ENCODE measurements at places on chromosomes 7 and 10. TPM values are rescaled to one million over a fixed set of nuclear protein-coding genes. Genes with fewer than 3 reads are reported as not detected.

GRCh38 chr7:78367280-78367773 lies 568.8 kb downstream of the PHTF2 start:
- no peak for DNase-seq

The ORAI2 gene
- total RNA-seq = 13.3 TPM

DNA sequence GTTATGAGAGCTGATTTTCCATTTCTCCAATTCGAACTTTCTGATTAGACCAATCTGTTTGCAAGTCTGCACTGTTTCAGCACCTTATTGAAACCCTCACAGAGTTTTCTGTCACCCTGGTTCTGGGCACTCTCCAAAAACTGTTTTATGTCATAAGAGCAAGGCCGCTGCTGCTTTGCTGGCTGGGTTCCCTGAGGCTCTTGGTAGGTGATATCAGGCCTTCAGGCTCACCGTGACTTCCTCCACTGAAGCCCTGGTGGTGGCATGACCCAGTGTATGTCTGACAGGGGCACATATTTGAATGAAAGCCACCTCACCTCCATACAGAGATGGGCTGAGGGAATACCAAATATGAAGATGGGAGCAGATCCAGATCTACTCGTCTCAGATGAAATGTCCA lies 8.3 kb downstream of the RABGEF1 start:
- DNase-seq = no peak

The EMX2 gene
- not detected for total RNA-seq

DNA sequence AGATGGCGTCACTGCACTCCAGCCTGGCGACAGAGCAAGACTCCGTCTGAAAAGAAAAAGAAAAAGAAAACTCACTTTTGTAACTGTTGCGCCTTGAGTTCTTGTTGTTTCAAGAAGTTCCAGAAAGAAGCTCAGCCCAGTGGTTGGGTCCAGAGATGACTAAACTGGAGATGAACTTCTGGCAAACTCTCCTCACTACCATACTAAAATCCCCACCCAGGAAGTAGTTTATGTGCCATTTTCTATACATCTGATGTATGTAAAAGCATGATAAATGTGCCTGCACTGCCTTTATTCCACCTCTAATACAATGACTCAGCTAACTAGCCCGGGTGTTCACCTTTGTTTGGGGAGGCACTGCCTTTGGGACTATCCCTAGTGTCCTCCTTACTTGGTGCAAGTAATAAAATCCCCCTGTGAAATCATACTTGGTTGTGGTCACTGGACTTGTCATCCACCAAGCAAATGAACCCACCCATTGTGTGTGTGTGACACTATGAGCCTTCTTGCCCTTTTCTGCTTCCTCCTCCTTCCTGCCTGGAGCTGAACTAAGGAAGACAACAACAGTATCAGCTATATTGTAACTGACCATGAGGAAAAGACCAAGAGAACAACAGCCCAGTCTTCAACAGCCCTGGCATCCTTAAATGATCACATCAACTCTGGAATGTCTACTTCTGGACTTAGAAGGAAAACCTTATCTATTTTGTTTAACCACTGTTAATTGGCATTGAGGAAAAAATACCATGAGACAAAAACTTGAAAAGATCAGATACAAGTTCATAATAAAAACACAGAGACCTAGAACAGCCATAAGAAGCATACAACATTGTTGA lies 33.6 kb downstream of the JMJD1C start:
- DNase-seq = no peak

The CRYGN gene
- total RNA-seq = 1.2 TPM

DNA sequence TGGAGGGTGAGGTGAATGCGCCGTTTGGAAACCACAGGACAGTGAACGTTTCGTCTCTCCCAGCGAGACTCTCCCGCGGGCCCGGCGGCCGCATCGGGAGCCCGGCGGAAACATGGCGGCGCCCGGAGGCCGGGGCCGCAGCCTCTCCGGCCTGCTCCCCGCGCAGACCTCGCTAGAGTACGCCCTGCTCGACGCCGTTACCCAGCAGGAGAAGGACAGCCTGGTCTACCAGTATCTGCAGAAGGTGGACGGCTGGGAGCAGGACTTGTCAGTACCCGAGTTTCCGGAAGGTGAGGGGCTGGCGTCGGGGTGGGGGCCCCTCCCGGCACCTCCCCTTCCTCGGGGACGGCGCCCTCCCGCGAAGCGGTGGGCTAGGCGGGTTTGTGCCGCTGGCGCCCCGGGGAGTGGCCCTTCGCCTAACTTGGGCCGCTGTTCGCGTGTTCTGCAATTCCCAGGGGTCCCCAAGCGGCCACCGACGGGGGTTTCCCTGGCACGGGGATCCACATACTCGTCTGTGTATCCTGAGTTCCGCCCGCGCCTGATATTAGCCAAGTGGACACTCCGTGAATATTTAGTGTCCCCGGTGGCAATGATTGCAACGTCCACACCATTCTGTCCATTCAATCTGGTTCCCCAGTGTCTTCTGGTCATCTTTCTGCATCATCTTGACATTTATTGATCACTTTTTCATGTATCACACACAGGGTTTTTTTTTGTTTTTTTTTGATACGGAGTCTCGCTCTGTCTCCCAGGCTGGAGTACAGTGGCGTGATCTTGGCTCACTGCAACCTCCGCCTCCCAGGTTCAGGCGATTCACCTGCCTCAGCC lies 514 bp downstream of the NHLRC2 start:
- peak; percentile 81 for DNase-seq

The CAMK2B gene
- not detected for total RNA-seq

- DNase-seq = no peak
Measured at GRCh38 chr7:25756601-25757000, 395.4 kb upstream of the NFE2L3 start.

The TRIL gene
- total RNA-seq = 1.5 TPM

The INHBA gene
- 0.07 TPM for total RNA-seq

DNA sequence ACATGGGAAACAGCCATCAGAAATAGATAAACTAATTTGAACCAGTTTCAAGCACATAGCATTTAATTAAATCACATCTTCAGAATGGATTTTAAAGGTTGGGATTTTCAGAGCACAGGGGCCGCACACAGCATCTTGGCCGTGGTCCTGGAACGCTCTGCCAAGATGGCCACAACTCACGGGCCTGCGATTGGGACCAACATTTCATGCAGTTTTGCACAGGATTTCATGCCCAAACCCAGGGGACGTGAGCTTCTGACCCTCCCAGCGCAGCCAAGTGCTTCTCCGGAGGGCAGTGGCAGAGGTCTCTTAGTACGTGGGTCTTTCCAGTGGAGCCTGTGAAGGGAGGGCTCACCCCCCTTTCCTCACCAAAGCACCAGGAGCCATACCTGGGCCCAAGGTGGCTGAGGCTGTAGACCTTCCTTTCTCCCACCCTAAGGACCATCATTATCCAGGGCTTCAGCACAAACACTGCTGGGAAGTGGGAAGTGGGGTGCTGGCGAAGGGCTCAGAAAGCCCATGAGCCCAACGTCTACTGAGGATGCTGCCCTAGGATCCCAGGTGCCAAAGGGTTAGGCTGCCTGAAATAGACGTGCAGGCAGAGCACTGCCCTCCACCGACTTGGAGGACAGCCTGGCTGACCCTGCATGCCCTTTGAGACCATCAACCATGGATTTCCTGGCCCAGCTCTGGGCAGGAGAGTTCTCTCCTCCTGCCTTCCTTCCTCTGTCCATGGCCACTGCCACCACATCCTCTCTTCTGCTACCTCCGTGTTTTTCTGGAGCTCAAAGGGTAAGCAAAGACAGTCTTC lies 611.2 kb upstream of the MGMT start:
- DNase-seq = no peak

The ACBD7 gene
- total RNA-seq = 6.1 TPM

The WDR86 gene
- 40.6 TPM for total RNA-seq

DNA sequence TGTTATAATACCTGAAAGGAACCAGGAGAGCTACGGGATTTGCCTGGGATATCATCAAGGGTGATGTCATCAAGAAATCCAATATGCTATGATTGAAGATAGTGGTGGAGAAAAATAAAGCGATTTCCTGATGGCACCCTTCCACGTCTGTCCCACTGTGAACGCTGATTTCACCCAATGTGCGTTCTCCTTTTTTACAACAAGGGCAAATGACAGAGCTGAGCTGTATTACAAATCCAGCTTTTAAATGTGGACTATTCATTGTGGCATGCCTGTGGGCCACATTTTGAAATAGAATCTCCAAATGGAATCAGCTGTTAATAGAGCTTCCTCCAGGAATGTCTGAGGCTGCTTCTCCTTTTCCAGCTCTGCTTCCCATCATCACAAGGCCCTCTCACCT lies 23.3 kb downstream of the SLC13A4 start:
- DNase-seq = no peak

- no peak for DNase-seq
Measured at GRCh38 chr10:106560925-106561640, 603.4 kb downstream of the SORCS1 start.

- no peak for DNase-seq
Measured at GRCh38 chr7:82530361-82530760, 86.8 kb upstream of the CACNA2D1 start.

GRCh38 chr7:12490107-12490688 lies 80.3 kb upstream of the SCIN start:
- DNase-seq = peak; percentile 13

DNA sequence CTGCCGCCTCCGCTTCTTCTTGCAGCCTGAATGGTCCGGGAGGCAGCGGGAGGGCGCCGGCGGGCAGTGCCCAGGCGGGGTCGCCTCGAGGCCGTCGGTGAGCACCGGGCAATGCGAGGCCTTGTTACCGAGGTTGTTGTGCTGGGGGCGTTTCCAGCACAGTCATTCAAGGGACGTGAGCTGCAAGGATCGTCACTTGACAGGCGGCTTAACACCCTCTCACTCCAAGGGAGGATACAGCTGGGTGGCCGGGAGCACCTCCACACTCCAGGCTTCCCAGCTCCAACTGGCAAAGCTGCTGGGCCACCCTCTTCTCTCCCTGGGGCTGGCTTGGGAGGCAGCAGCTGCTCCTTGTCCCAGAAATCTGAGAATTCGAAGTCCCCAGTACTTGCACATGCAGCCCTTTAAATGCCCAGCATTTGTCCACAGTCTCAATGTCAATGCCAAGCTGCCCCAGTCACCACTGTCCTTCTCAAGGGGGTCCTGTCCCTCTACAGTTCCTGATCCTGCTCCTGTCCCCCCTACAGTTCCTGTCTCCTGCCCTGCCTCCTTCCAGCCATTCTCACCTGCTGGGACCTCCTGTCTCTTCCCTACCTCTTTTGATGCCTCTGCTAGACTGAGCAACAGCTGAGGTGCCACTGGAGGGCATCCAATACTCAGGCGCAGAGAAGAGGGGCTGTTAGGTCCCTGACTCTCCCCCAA lies 4.4 kb upstream of the HOXA11 start:
- DNase-seq = peak; percentile 75

GRCh38 chr7:105853931-105854419 lies 22.4 kb downstream of the ATXN7L1 start:
- no peak for DNase-seq

GRCh38 chr7:131488361-131488760 lies 68.1 kb downstream of the PODXL start:
- DNase-seq = no peak

The MYO1G gene
- not detected for total RNA-seq

DNA sequence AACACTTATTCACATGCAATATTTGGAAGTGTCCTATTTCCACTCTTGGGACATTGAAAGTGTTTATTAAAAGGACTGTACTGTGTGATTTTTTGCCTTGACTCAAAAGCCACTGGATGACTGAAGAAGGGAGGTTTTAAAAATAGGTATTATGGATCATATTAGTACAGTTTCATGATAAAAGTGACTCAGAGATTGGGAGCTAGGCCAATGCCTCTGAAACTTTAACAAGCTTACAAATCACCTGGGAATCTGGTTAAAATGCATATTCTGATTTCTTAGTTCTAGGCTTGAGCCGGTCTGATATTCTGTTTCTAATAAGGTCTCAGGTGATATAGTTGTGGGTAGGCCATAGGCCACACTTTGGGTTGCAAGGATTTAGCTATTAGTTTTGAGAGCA lies 191.2 kb downstream of the PLXDC2 start:
- no peak for DNase-seq

The CLDN4 gene
- 2.0 TPM for total RNA-seq

- DNase-seq = no peak
Measured at GRCh38 chr10:129841071-129841470, 123.0 kb downstream of the EBF3 start.

- no peak for DNase-seq
Measured at GRCh38 chr10:30491204-30491915, 57.4 kb downstream of the MAP3K8 start.

DNA sequence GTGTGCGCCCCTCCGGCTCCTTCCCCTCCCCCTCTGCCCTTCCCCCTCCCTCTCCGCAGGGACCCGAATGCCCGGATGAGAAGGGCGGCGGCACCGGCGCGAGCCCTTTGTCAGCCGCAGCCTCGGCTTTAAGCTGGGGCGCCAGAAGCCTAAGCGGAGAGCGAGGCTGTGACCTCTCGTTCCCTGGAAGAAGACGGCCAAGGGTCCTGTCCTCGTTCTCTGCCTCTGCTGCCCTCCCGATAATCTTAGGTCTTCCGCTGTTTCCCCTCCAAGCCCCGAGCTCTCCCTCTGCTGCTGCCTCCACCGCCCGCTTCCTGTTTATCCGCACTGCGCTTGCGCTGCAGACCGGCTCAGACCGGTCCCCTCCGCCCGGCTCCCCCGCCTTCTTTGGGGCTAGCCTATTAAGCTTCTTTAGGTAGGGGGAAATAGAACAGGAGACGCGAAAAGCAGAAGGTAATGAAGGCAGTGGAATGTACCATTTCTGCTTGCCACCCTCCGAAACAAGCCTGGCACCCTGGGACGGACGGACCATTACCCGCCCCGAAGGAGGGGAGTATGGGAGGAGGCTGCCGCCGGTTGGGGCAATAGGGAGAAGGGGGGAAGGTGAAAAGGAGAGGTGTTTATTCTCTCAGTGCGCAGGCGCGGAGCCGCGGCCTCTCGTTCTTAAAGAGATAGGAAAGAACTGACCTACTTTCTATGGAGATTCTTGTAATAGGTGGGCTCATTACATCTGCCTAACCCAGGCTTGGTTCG lies at the start of gene OGA:
Gene OGA, minus strand, starts transcription at position 326 of the 753 bp plus-strand sequence. CDS start 422 bp downstream, outside the sequence.
- peak; percentile 97 for DNase-seq

DNA sequence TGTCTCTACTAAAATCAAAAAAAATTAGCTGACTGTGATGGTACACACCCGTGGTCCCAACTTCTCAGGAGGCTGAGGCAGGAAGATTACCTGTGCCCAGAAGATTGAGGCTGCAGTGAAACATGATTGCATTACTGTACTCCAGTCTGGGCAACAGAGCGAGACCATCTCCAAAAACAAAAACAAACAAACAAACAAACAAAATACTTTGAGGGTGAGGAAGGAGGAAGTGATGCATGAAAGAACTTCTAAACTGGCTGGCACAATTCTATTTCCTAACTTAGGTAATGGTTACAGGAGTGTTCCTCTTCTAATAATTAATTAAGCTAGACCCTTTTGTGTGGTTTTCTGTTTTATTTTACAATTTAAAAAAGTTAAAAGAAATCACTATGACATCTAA lies 15.5 kb downstream of the WAPL start:
- DNase-seq = no peak

The SPACDR gene
- total RNA-seq = 1.1 TPM

The SLC16A9 gene
- total RNA-seq = 5.7 TPM

The DGKI gene
- total RNA-seq = 0.14 TPM

The AASS gene
- total RNA-seq = 28.0 TPM

GRCh38 chr7:34165927-34166550 lies 260.7 kb downstream of the BMPER start:
- DNase-seq = peak; percentile 57

The SPDYE8 gene
- total RNA-seq = not detected

Data from H7 (cell line).